Activated naive CD8-positive, alpha-beta T cell treated with anti-CD3 and anti-CD28 coated beads for 36 hours (primary cell): ENCODE measurements at places on chromosomes 6 and 20. TPM values are rescaled to one million over a fixed set of nuclear protein-coding genes. Genes with fewer than 3 reads are reported as not detected.

Gene GCNT2
- total RNA-seq = 4.3 TPM

Gene NCOA7
- total RNA-seq = 73.7 TPM

Gene FUCA2
- total RNA-seq = 9.1 TPM

Gene NKX2-4
- total RNA-seq = not detected

Gene TFAP2A
- not detected for total RNA-seq

Gene ZBTB12
- total RNA-seq = 3.1 TPM

Gene KCNK15
- 0.48 TPM for total RNA-seq

Gene RUNX2
- total RNA-seq = 4.8 TPM

Gene ECT2L
- total RNA-seq = not detected

Gene GSTA3
- total RNA-seq = not detected

Gene CTAGE9
- not detected for total RNA-seq

Gene MDC1
- total RNA-seq = 63.2 TPM

- H3K4me3 ChIP-seq = no peak overlapping the region
- no peaks in the 10 kb centered on the region for H3K27me3 ChIP-seq
- no peak overlapping the region for H3K27ac ChIP-seq
- peaks cover 8% of the 10 kb centered on the region for H3K4me1 ChIP-seq
- no peak for DNase-seq
These were observed 37.5 kb downstream of the AIG1 start for GRCh38 chr6:143098054-143098671.

GRCh38 chr6:2848851-2849250 lies 7.2 kb upstream of the SERPINB1 start:
- no peaks in the 10 kb centered on the region for H3K27me3 ChIP-seq
- peak; percentile 59 for DNase-seq
- peaks cover 6% of the 10 kb centered on the region for H3K36me3 ChIP-seq
- H3K27ac ChIP-seq = peak overlapping the region; percentile 30
- peaks cover 50% of the 10 kb centered on the region for H3K4me1 ChIP-seq

DNA sequence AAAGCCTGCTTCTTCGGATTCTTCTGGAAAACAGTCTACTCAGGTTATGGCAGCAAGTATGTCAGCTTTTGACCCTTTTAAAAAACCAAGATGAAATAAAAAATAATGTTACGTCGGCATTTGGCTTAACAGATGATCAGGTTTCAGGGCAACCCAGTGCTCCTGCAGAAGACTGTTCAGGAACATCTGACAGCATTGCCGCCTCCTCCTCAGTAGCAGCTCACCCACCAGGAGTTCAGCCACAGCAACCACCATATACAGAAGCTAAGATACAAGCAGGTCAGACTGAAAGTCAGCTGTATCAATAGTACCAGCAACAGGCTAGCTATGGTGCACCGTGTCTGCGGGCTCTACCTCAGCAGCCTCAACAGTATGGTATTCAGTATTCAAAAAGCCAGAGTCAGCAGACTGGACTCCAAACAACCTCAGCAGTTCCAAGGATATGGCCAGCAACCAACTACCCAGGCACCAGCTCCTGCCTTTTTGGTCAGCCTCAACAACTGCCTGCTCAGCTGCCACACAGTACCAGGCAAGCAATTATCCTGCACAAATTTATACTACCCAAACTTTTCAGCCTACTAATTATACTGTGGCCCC lies 51.9 kb downstream of the BTBD9 start:
- H3K27me3 ChIP-seq = no peaks in the 10 kb centered on the region
- no peak overlapping the region for H3K4me3 ChIP-seq
- H3K36me3 ChIP-seq = peaks cover 5% of the 10 kb centered on the region
- no peak for DNase-seq

GRCh38 chr6:93453956-93454355 lies 34.6 kb upstream of the EPHA7 start:
- H3K27me3 ChIP-seq = no peaks in the 10 kb centered on the region
- H3K36me3 ChIP-seq = no peaks in the 10 kb centered on the region
- H3K27ac ChIP-seq = no peak overlapping the region
- H3K4me3 ChIP-seq = no peak overlapping the region

DNA sequence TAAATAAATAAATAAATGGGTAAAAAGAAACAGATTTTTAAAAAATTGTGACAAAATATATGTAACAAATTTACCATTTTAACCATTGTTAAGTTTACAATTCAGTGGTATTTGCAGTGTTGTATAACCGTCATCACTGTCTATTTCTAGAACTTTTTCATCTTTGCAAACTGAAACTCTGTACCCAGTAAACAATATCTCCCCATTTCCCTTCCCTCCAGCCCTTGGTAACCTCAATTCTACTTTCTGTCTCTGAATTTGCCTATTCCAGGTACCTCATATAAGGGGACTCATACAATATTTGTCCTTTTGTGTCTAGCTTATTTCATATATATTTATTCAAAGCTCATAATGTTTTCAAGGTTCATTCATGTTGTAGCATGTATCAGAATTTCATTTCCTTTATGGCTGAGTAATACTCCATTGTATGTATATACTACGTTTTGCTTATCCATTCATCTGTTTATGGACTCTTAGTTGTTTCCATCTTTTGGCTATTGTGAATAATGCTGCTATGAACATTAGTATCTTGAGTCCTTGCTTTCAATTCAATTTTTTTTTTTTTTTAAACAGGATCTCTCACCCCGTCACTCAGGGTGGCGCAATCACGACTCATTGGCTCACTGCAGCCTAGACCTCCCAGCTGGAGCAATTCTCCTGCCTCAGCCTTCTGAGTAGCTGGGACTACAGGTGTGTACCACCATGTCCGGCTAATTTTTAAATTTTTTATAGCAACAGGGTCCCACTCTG lies 8.9 kb downstream of the MANBAL start:
- peaks cover 34% of the 10 kb centered on the region for H3K36me3 ChIP-seq
- peaks cover 31% of the 10 kb centered on the region for H3K4me1 ChIP-seq
- H3K27ac ChIP-seq = no peak overlapping the region
- no peaks in the 10 kb centered on the region for H3K27me3 ChIP-seq
- H3K4me3 ChIP-seq = no peak overlapping the region
- DNase-seq = no peak

DNA sequence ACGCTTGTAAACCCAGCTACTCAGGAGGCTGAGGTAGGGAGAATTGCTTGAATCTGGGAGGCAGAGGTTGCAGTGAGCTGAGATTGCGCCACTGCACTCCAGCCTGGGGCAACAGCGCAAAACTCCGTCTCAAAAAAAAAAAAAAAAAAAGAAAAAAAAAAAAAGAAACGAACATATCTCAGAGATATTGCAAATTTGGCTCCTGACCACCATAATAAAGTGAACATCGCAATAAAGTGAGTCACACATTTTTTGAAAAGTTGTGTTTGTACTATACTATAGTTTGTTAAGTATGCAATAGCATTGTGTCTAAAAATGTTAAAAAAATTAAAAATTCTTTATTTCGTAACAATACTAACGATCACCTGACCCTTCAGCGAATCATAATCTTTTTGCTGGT lies 13.3 kb downstream of the RSPH9 start:
- no peaks in the 10 kb centered on the region for H3K4me1 ChIP-seq
- H3K27me3 ChIP-seq = no peaks in the 10 kb centered on the region
- no peaks in the 10 kb centered on the region for H3K36me3 ChIP-seq
- no peak overlapping the region for H3K4me3 ChIP-seq
- H3K27ac ChIP-seq = no peak overlapping the region

DNA sequence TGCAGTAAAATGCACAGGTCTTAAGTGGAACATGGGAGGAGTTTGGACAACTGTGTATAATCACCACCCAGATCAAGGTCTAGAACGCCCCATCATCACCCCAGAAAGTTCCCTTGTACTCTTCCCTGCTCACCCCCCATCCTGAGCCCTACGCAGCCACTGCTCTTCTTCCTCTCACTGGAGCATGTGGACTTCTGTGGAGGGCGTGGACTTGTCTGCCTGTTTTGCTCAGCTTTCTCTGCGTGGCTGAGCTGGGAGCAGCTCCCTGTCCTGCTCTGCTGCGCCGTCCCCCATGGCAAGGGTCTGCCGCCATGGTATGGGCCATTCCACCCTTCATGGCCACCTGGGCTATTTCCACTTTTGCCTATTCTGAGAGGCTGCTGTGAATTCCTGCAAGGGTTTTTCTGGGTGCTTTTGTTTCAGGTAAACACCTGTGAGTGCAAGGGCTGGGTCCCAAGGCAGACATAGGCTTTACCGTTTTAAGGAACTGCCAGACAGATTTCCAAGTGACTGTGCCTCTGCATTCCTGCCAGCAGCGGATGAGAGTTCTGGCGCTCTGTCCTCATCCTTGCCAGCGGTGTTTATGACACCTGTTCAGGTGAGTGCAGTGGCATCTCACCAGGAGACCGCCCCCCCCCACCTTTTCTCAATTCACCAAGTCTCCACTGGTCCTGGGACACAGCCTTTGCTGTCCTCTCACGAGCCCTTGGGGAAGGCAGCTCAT lies 19.7 kb downstream of the PCK1 start:
- peaks cover 2% of the 10 kb centered on the region for H3K4me1 ChIP-seq
- no peak overlapping the region for H3K27ac ChIP-seq
- H3K27me3 ChIP-seq = peaks cover 60% of the 10 kb centered on the region
- H3K36me3 ChIP-seq = no peaks in the 10 kb centered on the region

DNA sequence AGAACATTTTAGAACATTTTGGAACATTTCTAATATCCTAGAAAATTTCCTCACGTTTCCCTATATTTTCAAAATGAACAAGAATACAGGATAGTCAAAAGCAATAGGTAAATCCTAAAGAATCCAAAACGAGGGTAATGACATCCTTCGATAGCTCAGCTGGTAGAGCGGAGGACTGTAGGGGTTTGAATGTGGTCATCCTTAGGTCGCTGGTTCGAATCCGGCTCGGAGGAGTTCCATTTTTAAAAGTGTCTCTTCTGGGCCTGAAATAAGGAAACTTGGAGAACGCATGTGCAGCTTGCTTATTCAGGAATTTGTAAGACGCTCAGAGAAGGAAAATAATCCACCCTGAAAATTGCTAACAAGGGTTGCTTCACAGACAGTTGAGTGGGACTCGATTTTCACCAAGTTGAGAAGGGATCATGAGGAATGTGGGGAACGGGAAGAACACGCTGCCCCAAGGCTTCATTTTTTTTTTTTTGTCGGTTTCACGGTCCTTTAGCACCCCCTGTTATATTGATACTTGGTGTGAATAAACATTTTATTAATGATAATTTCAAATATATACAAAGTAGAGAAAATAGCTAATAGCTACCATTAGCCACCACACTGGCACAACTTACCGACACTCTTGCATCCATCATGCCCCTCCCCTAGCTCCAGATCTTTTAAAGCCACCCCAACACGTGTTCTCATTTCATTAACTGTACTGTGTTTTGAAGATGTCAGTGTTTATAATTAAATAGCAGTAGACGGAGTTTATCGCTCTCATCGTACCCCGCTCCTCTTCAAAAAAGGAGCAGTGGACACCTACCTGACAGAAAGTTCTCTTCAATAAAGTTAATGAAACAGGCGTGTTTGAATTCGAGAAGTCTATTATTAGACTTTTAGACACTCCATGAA lies 1.8 kb upstream of the ABT1 start:
- H3K4me3 ChIP-seq = peak overlapping the region; percentile 25
- H3K36me3 ChIP-seq = peaks cover 24% of the 10 kb centered on the region
- peaks cover 24% of the 10 kb centered on the region for H3K27me3 ChIP-seq
- H3K27ac ChIP-seq = no peak overlapping the region
- DNase-seq = peak; percentile 50

DNA sequence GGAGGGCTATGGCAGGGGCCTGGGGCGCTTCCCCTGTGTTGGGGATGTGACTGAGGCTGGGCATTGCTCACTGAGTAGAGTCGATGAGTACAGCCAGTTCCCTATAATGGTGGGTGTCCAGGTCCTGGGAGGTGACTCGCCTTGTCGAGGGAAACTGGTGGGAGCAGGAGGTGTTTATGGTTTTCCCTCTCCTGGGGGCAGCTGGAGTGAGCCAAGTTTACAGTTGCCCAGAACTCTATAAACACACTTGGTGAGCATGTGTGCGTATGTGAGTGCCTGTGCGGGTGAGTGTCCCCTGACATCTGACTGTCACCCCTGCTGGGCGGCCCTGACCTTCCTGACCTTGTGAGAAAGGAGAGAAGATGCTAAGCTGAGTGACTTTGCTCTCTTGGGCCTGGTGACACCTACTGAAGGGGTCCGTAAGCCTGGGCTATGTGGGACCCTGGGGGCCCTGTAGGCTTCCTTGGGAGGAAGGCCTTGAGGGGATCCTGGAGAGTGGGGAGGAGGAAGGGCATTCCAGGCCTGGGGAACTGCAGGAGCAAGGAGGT lies 65.9 kb downstream of the VEGFA start:
- peaks cover 4% of the 10 kb centered on the region for H3K27me3 ChIP-seq
- no peaks in the 10 kb centered on the region for H3K36me3 ChIP-seq
- H3K4me1 ChIP-seq = no peaks in the 10 kb centered on the region
- H3K27ac ChIP-seq = no peak overlapping the region
